ENCODE measurements at places on chromosomes 3 and 15.

GRCh38 chr3:78497021-78497420, 1270.8 kb downstream of the ROBO1 start:
- DNase-seq, result no peak

- no peak for DNase-seq
These were observed 191.9 kb downstream of the STT3B start for GRCh38 chr3:31724651-31725050.

DNA sequence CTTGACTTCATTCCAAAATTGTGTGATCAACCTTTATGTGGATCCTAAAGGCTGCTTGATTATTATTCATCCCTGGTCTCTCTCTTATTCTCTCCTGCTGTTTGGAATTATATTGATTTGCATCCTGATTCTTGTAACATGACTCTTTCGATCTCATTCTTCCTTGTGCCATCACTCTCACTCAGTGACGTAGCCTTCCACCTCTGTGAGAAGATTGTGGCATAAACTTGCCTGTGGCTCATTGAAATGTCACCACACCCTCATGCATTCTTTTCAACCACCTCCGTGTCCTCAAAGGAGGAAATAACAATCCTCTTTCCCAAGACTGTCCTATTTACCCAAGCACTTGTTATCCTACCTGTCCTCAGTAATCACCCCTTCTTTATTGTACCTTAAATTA, 41.3 kb upstream of the GCNT3 start:
- no peak for DNase-seq

DNA sequence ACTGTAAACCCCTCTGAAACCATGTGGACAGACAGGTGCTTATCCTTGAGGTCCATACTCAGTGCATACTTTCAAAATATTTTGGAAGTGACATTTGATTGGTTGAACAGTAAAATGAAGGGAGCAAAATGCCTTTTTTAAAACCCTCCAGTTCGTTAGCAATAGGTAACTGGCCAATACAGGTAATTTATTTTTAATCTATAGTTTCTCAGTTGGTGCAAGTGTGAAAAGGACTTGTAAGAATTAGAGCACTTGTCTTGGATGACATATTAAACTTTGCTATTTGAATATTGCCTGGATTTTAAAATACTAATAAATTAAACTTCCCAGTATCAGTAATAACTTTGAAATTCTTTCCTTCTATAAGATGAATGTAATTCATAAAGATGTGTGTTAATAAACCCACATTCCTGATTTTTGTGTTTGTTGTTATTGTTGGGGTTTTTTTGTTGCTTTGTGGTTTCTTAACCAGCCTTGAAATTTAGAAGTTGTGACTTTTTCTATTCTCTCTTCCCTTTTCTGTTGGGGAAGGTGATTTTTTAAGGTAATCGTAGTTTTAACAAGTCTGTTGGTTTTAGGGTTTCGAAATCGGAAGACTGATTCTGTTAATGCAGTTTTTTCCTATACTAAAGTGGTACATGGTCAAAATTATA, 90.0 kb downstream of the STT3B start:
- no peak for DNase-seq

- DNase-seq, result no peak
These were observed 23.2 kb downstream of the SENP8 start for GRCh38 chr15:72141171-72142084.

DNA sequence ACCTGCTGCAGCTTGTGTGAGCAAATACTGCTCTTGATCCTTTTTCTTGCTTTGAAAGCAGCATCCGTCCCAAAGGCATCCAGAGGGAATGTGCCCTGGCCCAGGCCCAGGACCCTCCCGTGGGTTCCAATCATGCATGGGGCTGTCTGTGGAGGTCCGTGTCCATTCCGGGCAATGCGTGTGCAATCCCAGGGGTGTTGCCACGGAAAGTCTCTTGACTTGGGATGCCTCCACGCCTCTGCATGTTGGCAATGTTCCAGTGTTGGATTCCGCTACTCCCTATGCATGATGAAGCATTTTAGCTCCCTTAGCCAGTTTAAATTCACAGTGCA, 105.7 kb downstream of the SNRPN start:
- DNase-seq, result no peak

DNA sequence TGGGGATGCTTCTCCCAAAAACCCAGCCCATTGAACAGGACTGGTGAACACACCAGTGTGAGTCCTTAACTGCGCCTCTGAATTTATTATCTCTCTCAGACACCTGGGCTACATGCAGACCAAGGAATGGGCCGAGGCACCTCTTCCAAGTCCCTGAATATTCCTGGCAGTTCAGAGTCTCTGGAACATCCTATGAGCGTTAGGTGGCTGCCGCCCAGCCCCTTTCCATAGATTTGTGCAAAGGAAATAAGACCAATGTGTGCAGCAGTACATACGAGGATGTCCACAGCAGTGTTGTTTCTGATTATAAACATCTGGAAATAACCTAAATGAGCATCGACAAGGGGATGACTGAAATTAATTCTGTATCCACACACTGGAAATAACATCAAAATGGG, 104.9 kb upstream of the RPL32 start:
- DNase-seq, result no peak

DNA sequence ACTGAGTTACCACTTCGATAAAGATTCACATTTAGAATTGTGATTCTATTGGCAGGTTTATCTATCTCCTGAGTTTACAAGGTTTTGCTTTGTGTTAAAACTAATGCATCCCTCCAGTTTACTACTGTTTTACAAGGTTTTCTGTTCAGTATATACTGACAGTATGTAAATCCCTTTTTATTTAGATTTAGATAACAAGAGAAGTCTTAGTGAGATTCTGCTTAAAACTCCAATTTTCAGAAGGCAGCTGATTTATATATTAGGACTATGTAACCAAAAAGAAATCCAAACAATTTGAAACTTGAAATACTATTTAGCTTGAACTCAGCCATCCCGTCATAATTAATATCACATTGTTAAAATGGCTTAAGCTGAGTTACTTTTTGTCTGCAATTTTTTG, 619.2 kb downstream of the NAALADL2 start:
- DNase-seq, result no peak

DNA sequence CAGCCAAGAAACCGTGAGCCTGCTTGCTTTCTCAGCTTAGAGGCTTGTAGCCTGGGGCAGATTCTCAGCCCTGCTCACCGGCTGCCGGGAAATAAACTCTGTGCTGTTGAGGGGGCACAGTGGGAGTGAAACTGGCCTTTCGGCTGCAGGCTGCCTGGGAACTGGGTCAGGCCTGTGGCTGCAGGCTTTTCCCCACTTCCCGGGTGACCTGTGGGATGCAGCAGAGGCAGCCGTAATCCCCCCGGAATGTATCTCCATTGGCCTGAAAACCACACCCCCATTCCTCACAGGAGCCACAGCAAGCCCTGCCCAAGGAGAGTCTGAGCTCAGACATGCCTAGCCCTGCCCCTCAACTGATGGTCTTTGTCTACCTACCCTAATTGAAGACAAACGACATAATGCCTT, 110.9 kb downstream of the STXBP5L start:
- no peak for DNase-seq

DNA sequence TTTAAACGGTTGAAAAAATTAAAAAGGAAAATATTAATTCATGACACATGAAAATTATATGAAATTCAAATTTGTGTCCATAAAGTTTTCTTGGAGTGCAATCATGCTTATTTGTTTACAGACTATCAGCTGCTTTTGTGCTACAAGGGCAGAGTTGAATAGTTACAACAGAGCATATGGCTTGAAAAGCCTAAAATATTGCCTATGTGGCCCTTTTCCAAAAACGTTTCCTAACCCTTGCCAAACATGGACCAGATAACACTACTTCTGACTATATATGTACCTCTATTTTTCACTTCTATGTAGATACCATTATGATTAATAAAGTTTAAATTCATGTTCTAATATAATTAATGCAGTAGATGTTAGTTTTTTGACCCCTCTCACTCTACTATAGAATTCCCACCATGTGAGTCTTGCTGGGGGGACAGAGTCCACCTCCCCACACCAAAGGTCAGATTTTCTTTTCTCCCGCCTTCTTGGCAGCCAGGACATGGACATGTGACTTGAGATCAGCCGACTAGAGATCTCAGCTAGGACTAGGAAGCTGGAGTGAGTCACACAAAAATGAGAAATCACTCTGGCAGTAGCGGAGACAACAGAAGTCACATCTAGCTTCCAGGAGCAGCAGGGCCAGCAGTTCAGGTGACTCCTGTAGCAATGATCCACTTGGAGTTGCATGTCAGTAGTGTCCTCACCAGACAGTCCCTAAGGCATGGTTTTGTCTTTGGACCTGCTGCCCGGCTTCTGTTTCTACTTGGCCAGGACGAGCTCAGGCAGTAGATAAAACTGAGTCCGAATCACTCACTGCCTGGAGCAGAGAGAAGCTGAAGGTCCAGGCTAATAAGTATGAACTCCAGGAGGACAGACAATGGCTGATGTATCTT, 22.4 kb downstream of the CIAO2A start:
- DNase-seq, result no peak

GRCh38 chr3:184662187-184662586, 49.7 kb downstream of the MAGEF1 start:
- DNase-seq, result no peak

- no peak for DNase-seq
These were observed 32.1 kb downstream of the FAM174B start for GRCh38 chr15:92623435-92623834.

DNA sequence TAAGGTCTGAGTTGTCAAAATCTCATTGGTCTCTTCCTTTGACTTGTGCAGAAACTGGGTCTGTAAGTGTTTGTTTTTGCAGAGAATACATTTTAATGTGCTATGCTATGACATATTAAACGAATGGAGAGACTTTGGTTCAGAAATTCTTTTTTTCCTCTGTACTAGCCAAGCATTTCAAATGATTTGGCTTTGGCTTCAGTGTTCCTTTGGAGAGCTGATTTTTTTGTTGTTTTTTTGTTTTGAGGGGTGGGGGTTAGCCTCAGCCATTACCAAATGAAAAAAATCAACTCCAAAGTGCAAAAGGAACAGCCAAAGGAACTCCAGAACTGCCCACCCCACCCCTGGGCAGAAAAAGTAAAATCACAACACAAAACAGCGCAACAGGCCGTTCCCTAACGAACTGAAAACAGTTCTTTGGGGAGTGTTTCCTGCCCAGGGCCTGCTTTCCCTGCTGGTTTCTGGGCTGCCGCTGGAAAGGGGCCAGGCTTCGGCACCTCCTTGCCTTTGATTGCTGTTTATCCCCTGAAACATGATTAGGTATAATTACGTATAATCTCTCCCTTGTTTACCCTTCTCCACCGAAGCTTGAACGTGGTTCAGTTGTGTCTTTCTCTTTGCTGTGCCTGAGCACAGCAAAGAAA, 57.6 kb upstream of the NEO1 start:
- DNase-seq, result no peak

- no peak for DNase-seq
These were observed 244.4 kb downstream of the SOX2 start for GRCh38 chr3:181956122-181956521.

GRCh38 chr3:23236890-23237289, 33.8 kb downstream of the UBE2E2 start:
- no peak for DNase-seq

DNA sequence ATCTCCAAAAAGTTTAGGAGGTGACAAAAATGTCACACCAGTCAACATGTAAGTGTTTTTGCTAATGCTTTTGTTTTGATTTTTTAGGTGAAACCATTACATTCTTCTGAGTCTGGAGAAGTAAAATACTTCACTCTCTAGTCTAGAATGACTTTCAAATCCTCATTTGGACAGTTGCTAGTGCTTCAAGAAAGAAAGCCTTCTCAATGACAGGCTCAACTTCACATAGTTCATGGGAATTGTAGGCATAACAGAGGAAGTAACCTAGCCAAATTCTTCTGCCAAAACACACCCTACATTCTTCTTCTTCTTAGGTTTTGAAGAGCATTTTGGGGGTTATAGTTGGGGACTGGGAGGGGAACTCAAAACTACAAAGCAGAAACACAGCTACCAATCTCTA, 29.4 kb upstream of the HEG1 start:
- no peak for DNase-seq

- no peak for DNase-seq
These were observed 56.3 kb upstream of the FSTL1 start for GRCh38 chr3:120506828-120507774.

- no peak for DNase-seq
These were observed 28.9 kb downstream of the CFAP91 start for GRCh38 chr3:119731560-119732343.

DNA sequence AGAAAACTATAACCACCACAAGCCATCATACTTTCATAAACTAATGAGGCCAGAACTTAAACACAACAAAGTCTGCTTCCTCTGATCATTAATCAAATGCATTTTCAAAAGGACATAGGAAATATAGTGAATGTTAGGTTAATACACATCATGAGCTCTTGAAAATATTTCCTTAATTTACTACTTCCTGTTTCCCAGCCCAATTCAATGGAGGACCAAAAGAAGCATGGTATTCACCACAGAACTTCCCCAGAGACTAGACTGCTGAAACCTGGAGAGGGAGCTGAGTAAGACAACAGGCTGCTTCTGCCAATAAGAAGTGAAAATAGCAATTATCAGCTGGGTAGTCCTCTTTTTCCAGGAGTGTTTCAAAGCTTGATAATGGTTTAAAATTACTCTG, 250.3 kb downstream of the ULK4 start:
- DNase-seq, result no peak

DNA sequence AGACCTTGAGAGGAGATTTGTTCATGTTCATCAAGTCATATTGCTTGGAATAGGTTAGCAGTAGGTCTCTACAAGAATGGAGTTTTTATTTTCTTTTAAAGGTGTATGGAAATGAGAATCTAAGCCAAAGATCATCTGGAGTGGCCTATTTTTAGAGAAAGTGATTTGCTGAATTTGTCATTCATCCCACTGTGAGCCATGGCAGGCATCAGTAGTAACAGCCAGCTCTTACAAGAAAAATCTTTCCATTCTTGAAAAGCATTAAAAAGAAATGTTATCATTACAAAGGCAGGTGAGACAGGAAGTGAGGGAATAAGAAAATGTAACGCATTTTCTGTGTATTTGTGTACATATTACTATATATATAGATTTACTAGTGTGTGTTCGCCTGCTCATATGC, 29.6 kb downstream of the STAC start:
- DNase-seq, result no peak

- no peak for DNase-seq
These were observed 44.5 kb downstream of the NANOGP8 start for GRCh38 chr15:35040339-35041255.

DNA sequence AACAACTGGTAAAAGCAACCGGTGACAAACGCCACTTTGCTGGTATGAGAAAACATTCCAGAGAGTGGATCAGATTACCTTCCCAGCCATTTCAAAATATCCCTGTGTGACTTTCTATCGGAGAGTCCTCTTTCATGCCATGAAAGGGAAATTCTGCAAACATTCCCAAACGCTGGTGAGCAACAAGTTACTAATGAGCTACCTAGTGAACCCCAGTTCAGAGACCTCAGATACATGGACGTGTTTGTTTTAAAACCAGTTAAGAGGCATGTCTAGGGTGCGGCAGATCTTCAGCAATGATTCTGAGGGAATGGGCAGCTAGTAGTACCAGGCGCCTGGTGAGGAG, 418.2 kb upstream of the NR2F2 start:
- no peak for DNase-seq

- DNase-seq, result no peak
These were observed 2.9 kb downstream of the ATP13A5 start for GRCh38 chr3:193375614-193376013.

- DNase-seq, result no peak
These were observed 31.8 kb upstream of the RASA2 start for GRCh38 chr3:141454906-141455602.

GRCh38 chr3:16618721-16619120, 13.5 kb upstream of the DAZL start:
- DNase-seq, result no peak

GRCh38 chr15:90742087-90742486, 24.9 kb downstream of the BLM start:
- DNase-seq, result no peak
